ENCODE measurements at places on chromosomes 12 and 14. TPM values are rescaled to one million over a fixed set of nuclear protein-coding genes. Genes with fewer than 3 reads are reported as not detected.

DNA sequence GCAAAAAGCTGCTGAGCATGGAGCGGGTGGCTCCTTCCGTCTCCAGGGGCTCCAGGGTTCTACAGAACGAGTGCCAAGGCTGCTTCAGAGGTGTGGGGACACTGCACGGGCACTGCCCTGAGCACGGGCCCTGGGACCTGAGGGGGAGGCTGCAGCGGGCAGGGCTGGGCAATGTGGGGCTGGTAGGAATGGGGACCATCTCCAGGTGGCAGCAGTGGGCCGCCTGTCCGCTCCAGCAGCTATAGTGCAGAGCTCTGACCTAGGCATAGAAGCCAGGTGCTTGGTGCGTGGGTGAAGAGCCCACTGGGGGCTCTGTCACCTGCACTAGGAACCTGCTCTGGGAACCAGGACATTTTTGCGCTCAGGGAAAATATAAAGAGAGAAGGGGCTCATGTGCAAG is 22.3 kb downstream of the HDAC7 start:
- peak; percentile 68 for DNase-seq

CCDC85C gene
- total RNA-seq: 4.5 TPM

- DNase-seq: peak; percentile 70
Measured at GRCh38 chr12:106226884-106227640, 20.8 kb downstream of the CKAP4 start.

- DNase-seq: no peak
Measured at GRCh38 chr14:97457575-97458085, 660.4 kb downstream of the VRK1 start.

DNA sequence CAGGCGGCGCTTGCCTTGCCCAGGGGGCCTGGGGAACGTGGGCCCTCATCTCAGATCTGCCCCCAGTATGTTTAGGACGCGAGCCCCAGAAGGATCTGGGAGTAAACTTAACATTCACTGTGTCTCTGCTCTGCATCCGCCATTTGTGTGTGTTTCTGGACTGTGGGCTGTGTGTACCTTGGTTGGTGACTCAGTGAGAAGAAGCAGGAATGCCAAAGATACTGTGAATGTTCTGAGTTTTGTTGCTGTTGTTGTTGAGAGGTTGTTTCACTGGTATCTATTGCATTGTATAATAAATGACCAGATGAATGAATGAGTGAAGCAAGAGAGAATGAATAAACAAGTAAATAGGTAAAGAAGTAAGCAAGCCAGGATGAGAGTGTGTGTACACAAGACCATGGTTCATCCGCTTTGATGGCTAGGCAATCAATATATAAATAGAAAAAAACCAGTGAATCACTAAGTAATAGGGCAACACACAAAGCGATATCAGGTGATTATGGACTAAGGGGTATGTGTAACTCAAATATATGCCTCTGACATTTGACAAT is 20.5 kb downstream of the MEG3 start:
- DNase-seq: no peak

- no peak for DNase-seq
Measured at GRCh38 chr14:33014710-33015109, 76.0 kb downstream of the NPAS3 start.

LUM gene
- total RNA-seq: not detected

LALBA gene
- total RNA-seq: not detected
